Retinal pigment epithelial cell (primary cell): ENCODE measurements at places on chromosomes 1 and 21.

- DNase-seq, result no peak
Measured at GRCh38 chr1:195345149-195345548, 1263.1 kb downstream of the KCNT2 start.

DNA sequence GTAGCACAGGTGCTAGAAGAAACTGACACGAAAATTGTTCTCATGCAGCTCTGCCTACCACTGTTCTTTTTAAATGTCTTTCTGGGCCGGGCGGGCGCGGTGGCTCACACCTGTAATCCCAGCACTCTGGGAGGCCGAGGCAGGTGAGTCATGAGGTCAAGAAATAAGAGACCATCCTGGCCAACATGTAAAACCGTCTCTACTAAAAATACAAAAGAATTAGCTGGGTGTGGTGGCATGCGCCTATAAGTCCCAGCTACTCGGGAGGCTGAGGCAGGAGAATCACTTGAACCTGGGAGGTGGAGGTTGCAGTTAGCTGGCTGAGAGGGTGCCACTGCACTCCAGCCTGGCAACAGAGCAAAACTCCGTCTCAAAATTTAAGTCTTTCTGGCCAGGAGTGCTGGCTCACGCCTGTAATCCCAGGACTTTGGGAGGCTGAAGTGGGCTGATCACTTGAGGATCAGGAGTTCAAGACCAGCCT is 947 bp upstream of the RIT1 start:
- DNase-seq, result no peak

- DNase-seq, result no peak
Measured at GRCh38 chr21:41600961-41601572, 93.1 kb upstream of the TMPRSS2 start.

GRCh38 chr1:87705233-87705632 is 376.6 kb downstream of the LMO4 start:
- no peak for DNase-seq

DNA sequence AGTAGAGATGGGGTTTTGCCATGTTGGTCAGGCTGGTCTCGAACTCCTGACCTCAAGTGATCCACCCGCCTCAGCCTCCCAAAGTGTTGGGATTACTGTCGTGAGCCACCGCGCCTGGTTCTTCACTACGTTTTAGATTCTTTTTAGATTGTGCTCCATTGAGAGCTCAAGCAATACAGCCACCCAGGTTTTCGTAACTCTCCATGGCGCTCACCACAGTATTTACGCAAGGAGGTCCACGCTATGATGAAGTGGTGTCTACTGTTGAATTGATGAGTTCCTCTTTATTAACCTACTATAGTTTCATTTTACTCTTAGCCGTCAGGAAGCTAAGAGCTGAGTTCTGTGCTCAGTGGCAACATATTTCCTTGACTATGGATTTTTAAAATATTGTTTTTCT is 1.8 kb upstream of the KIF1B start:
- DNase-seq, result no peak

DNA sequence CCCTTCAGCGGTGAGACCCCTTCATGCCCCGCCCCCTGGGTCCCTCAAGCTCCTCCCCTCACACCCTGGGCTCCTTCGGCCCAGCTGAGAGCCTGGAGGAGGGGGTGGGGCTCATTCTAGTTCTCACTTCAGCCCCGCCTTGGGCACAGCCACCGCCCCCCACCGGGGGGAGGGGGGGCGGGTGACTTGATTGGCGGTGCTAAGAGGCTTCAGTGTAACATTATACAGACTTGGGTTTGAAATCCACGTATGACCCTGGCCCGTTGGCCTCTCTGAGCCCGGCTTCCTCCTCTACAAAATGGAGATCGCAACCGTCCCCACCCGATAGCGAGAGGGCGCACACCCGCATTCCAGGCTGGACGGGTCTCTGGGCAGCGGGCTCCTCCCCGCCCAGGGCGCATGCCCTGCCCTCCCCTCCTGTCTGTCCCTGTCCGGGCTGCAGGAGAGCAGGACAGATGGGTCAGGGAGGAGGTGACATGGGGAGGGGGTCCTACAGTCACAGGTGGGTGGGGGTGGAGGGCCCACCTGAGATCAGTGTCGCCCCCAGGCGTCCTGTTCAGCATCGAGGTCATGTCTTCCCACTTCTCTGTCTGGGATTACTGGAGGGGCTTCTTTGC is 5.1 kb downstream of the CLCNKB start:
- no peak for DNase-seq

GRCh38 chr21:22399681-22400514 is 1401.7 kb downstream of the NCAM2 start:
- no peak for DNase-seq

GRCh38 chr1:95013950-95014574 is 58.7 kb downstream of the ALG14 start:
- DNase-seq, result no peak

DNA sequence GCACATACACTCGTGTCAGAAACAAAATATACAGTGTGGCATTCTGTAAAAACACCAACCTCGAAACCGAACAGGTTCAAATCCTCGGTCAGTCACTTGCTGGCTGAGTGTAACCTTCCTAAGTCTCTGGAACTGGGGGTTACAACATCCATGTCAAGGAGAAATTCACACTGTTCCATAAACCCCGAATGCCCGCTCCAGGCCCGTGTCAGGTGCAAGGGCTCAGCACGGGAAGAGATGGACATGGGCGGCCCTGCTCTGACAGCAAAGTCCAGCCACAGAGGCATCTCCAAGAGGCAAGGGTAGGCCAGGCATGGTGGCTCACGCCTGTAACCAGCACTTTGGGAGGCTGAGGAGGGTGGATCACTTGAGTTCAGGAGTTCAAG is 79.5 kb downstream of the SLC66A1 start:
- DNase-seq, result no peak

DNA sequence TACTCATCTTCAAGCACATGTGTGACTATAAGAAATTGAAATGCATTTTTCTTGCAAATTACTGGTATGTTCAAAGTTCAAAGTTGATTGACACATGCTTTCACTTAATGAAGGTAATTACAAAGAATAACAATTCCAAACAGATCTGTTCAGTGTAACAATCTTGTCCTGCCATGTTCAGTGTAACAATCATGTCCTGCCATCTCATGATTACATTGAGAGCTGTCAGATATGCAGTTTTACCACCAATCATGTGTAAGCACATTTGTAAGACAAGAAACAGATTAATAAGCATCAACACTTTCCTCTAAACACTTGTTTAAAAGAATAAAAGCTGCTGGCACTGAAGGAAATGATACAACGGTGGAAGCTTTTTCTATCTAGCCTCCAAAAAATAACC is 80.3 kb upstream of the ZNF281 start:
- no peak for DNase-seq
